ENCODE measurements at places on chromosomes 1 and 21.

DNA sequence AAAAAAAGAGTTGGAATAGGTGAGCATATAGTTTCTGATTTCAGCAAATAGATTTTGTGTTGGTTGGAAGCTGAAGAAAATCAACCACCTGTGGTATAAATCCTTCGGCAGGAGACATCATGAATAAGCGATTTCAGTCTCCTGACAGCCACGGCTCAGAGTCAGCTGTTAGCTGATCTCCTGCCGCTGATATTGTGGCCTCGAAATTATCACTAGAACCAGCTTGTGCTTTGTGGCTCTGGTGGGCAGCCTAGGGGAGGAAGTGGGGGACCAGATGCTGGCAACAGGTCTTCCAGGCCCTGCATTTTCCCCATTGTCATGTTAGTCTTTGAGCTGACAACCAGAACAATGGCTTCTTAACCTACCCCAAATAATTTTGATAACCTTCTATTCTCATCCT is 842 bp upstream of the GCSAML start:
- no peak for DNase-seq

GRCh38 chr21:39847877-39848276 is 19.4 kb upstream of the PCP4 start:
- DNase-seq: no peak

DNA sequence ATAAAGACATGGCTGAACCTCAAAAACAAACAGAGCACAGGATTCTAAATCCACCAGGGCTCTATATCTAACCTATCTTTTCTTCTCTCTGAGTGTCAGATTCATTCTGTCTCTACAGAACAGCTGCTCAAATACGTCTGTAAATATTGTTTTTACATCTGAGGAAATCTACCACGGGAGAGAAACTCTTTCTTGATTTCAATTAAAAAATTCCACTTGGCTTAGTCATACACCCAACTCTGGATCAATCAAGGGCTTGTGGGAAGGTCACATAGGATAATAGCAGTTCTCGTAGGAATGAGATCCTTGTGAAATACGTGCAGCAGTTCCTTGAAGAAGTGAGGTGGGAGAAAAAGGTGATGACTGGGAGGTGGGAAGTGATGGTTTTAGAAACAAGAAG is 1355.7 kb upstream of the ADGRL2 start:
- no peak for DNase-seq

- DNase-seq: no peak
Observed at GRCh38 chr1:33560680-33561079, 88.2 kb downstream of the ZSCAN20 start.

Data from stimulated activated effector memory CD8-positive, alpha-beta T cell treated with anti-CD3 and anti-CD28 coated beads, Interleukin-12 subunit alpha, Interleukin-12 subunit beta, amount 100 ng/mL, for 72 hours (primary cell).